ENCODE measurements at places on chromosomes 1 and 21. TPM values are rescaled to one million over a fixed set of nuclear protein-coding genes. Genes with fewer than 3 reads are reported as not detected.

The S100A12 gene
- 5.0 TPM for total RNA-seq

The OR6P1 gene
- total RNA-seq: not detected

The PLPP3 gene
- 221 TPM for total RNA-seq

The S100A7A gene
- not detected for total RNA-seq

The NBPF20 gene
- 0.19 TPM for total RNA-seq

All from heart left ventricle (tissue), 16 donors.